ENCODE measurements at places on chromosomes 2 and 18.

- DNase-seq, result no peak
Observed at GRCh38 chr2:204475399-204475798, 69.9 kb upstream of the PARD3B start.

DNA sequence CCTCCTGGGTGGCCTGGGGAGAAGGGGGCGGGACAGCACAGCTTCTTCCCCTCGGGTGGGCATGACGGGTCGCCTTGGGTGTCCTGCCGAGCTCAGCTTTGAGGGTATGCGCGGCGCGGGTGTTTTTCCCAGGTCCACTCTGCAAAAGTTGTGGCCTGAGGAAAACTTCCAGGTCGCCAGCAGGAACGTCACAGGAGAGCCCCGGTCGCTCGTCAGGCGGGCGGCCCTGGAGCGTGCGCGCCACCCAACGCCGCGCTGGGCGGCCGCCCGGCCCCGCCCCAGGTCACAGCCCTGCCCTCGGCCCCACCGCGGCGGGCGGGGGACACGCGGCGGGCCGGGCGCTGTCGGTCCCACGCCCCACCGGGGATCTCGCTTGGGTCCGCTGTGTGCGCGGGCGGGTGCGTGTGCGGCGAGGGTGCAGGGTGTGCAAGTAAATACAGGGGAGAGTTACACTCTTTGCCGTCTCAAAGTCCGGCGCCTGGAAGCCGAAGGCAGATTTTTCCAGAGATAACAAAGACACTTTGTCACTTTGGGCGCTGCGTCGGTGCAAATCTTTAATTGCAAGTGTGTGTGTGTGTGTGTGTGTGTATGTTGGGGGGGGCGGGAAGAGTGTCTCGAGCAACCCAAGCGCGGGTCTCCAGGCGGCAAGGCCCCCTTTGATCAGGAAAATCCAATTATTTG lies 616 bp upstream of the SP5 start:
- DNase-seq, result peak; percentile 64

DNA sequence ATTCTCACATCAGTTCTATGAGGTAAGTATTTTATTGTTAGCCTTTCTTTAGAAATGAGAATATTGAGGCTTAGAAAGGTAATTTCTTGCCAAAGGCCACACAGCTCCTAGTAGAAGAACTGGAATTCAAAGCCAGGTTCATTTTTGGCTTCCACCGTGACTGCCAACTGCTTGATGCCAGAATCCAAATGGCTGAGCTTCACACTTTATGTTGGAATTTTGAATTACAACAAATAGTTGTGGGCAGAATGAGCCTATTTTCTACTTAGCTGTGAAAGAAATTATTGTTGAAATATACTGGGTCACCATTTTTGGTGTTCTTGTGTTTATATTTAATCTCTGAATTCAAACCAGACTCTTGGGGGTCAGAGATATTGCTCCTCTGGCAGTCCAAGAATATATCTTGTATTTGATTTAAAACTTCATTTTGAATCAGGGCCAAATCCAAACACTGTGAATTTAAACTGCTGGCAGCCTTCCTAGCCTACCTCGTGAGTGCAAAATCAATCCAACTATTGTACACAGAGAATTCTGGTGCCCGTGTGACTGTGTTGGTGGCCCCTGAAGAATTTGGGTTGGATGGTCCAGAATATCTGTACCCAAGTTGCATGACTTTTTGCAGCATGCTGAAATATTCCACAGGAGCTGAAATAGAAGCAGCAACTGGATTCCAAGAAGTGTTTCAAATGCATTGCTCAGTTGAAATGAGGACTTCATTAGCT lies 35.6 kb upstream of the LPIN1 start:
- DNase-seq, result no peak

GRCh38 chr2:149422337-149422990 lies 92.1 kb downstream of the LYPD6 start:
- DNase-seq, result no peak

GRCh38 chr18:58997811-58998337 lies 133.2 kb downstream of the ZNF532 start:
- DNase-seq, result no peak

GRCh38 chr2:31579996-31580320 lies 780 bp downstream of the SRD5A2 start:
- no peak for DNase-seq

DNA sequence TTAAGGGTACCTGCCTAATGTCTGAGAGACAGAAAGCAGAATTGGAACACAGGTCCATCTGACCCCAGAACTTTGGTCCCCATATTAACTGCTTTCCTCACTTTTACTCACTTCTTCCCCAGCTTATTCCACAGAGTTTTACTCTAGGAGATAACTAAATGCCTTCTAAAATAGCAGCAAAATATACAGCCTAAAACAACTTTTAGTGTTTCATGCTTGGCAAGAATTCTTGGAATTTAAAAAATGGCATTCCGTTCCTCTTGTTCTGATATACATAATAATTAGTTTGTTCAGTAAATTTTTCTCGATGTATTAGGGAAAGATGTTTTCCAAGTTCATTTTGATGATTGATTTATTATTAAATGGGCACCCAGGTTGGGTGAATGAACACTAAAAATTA lies 151.9 kb downstream of the FHOD3 start:
- no peak for DNase-seq

DNA sequence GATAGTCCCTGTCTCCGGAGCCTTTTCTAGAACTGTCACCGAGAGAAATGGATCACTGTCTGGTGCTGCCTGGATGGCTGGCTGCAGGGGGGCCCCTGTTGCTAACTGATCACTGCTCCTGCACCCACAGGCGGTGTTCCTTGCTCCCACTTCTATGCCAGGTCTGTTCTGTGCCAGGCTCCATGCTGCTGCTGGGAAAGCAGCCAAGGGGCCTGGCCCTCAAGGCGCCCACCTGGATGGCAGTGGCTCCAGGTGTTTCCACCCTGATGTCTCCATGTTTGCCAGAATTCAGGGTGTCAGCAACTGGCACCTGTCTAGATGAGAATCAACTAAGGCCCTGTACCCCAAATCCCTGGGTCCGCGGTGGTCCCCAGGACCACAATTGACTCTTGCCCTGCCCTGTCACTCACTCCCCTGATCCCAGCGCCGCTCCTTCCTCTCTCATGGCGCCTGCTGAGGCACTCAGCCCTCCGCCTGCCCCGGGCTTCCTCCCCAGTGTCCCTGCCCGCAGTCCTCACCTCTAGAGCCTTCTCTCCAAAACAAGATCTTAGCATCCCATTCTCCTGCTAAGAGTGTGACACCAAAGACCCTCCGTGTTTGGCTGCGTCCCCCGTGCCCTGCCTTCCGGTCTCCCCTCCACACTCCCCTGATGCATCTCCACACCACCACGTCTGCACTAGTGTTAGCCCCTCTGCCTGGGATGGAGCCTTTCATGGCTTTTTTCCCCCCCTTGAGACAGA lies 72.5 kb upstream of the OTOF start:
- no peak for DNase-seq

GRCh38 chr2:48248251-48248933 lies 281.6 kb upstream of the STON1 start:
- DNase-seq, result no peak

GRCh38 chr18:32529722-32530420 lies 59.2 kb upstream of the GAREM1 start:
- no peak for DNase-seq

DNA sequence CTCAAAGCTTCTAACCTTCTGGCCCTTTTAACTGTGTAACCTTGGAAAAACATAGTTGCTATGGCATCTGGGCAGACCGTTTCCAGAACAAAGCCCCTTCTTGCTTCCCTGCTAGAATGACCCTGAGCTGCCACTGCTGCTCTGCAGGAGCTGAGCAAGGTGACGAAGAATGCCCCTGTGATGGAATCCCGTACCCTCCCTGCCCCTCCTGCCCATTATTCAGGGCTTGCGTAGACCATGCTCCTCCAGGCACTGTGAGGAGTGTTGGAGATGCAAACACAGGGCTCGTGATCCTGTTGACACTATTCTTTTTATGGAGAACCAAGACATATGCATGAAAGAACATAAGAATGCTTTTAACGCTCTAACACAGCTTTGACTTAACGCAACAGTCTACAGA lies 191.1 kb downstream of the CDH2 start:
- DNase-seq, result no peak

GRCh38 chr2:40642237-40642636 lies 190.3 kb upstream of the SLC8A1 start:
- no peak for DNase-seq

DNA sequence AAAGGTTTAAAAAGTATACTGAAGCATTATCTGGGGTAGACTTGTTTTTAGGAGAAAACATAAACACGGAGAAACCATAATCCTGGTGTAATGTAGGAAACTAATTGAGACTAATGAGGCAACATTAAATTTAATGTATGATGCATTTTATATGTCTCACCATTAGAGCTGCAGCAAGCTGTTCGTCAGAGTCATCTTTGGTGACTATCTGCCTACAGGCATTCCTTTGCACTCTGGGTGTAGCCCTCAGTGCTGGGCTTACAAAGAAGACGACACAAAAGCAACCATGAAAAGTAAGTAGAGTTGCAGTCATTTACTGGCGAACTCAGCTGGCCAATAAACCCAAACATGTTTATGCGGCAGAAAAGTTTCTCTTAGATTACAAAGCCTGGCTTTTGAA lies 415.3 kb upstream of the ZEB2 start:
- no peak for DNase-seq

Measured in OCI-M1 (cell line).